Activated naive CD8-positive, alpha-beta T cell treated with anti-CD3 and anti-CD28 coated beads, Interleukin-2, amount 10 ng/mL, durations not matched to agents 7 days and 5 days (primary cell): ENCODE measurements at places on chromosomes 11 and 22. TPM values are rescaled to one million over a fixed set of nuclear protein-coding genes. Genes with fewer than 3 reads are reported as not detected.

Gene LMNTD2
- 2.5 TPM for total RNA-seq

Gene FOLR3
- total RNA-seq = not detected

GRCh38 chr22:24146791-24147353, 34.4 kb upstream of the SUSD2 start:
- peaks cover 49% of the 10 kb centered on the region for H3K4me1 ChIP-seq
- H3K4me3 ChIP-seq = no peak overlapping the region
- H3K36me3 ChIP-seq = peaks cover 14% of the 10 kb centered on the region
- H3K27ac ChIP-seq = no peak overlapping the region
- H3K27me3 ChIP-seq = no peaks in the 10 kb centered on the region

GRCh38 chr11:45264839-45265515, 21.2 kb downstream of the SYT13 start:
- peaks cover 36% of the 10 kb centered on the region for H3K27me3 ChIP-seq
- no peaks in the 10 kb centered on the region for H3K36me3 ChIP-seq
- H3K4me3 ChIP-seq = no peak overlapping the region
- no peaks in the 10 kb centered on the region for H3K4me1 ChIP-seq

DNA sequence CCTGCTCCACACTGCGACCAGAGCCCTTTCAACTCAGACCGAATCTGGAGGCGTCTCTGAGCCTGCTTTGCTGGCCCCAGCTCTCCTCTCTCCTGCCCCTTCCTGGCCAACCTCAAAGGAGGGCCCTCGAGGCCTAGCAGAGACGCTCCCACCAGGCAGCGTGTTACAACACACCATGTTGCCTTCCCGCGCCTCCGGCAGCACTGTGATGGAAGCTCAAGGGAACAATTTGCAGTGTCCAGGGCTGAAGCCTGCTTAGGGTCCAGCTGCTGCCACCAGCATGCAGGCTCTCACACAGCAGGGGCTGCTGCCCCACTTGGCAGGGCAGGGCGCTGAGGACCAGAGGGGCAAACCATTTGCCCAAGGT, 18.4 kb downstream of the LINC01488 start:
- no peaks in the 10 kb centered on the region for H3K36me3 ChIP-seq

- no peak for DNase-seq
- no peak overlapping the region for H3K27ac ChIP-seq
- peaks cover 2% of the 10 kb centered on the region for H3K36me3 ChIP-seq
- peaks cover 12% of the 10 kb centered on the region for H3K4me1 ChIP-seq
- H3K27me3 ChIP-seq = no peaks in the 10 kb centered on the region
- H3K4me3 ChIP-seq = no peak overlapping the region
Measured at GRCh38 chr22:23147617-23148387, 2.5 kb downstream of the RAB36 start.

DNA sequence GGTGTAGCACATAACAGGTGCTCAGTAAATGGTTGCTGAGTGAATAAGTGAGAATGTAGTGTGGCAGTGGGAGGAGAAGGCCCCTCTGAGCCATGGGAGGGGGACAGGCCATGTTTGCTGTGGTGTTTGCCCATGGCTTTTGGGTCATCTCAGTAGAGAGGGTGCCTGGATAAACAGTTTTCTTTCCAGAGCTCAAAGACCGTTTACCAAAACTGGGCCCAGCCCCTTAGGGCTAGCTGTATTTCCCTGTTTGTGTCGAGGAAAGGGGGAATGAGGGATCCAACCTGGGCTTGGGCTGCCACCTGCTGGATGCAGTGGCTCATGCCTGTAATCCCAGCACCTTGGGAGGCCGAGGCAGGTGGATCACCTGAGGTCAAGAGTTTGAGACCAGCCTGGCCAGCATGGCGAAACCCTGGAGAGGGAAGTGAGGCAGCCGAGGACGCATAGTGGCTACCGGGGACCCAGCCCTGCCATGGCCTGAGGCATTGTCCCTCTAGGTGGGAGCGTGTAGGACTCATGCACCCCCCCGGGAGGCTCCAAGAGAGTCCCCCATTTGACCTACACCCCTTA, 8.7 kb upstream of the LTO1 start:
- no peak for DNase-seq
- no peaks in the 10 kb centered on the region for H3K36me3 ChIP-seq
- no peak overlapping the region for H3K27ac ChIP-seq
- H3K4me3 ChIP-seq = no peak overlapping the region
- peaks cover 4% of the 10 kb centered on the region for H3K4me1 ChIP-seq

DNA sequence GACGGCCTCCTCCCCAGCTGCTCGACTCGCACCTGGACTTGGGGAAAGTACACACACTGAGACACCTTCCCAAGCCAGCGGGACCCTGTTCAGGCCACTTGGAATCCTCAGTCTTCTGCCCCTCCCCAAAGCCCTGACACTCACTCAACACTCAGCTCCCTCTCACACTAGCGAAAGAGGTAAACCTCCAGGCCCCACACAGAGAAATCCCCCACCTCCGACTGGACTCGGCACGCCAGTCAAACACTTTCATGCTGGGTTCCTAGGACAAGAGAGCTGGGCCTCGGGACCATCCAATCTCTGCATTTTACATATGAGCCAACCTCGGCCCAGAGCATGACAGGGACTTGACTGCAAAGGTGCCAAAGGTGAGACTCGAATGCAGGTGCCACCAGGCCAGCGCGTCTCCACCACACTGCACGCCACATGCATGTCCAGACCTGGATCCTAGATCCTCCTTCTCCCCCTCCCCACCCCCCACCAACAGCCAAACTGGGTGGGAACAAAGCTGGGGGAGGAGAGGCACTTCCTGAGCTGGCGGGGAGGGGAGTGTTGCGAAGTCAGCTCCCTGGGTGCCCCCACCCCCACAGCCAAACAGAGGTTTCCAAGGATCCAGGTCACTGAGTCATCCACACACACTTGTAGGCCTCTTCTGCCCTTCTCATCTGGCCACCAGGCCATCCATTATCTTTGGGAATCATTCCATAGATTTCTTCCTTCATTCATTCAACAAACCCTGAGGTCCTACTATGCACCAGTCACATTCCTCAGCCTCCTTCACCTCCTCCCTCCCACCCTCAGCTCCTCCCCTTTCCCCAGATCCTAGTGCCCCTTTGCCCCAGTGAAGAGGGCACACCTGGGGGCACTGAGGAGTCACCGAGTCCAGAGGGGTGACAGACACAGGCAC, 10.7 kb upstream of the CD5 start:
- peak; percentile 49 for DNase-seq
- no peaks in the 10 kb centered on the region for H3K27me3 ChIP-seq
- H3K36me3 ChIP-seq = peaks cover 3% of the 10 kb centered on the region
- peak overlapping the region; percentile 84 for H3K4me3 ChIP-seq

DNA sequence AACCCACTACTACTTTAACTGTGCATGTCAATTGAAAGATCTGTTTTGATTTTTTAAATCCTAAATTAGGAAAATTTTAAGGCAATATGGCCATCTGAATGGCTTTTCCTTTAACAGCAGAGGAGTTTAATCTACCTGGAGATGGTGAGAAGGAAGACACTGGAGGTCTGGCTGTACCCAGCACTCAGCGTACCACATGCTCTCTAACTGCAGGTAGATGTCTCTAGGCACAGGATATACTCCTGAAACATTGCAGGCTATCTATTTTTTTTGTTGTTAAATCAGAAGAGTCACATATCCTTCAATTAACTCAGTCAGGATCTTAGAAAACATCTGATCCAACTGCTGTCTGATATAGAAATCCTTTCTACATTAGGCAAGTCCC, 17.3 kb upstream of the CASTOR1 start:
- peaks cover 87% of the 10 kb centered on the region for H3K4me1 ChIP-seq
- peak overlapping the region; percentile 73 for H3K4me3 ChIP-seq
- H3K27ac ChIP-seq = peak overlapping the region; percentile 80
- no peaks in the 10 kb centered on the region for H3K27me3 ChIP-seq
